ENCODE measurements at places on chromosomes 6 and 20.

- DNase-seq = peak; percentile 40
Measured at GRCh38 chr6:84033523-84034451, at the start of gene MRAP2. Gene MRAP2 (plus strand): TSS chr6:84033772. CDS start chr6:84055319, 21,547 bp downstream.

- DNase-seq = peak; percentile 72
Measured at GRCh38 chr20:51385646-51386530, 156.6 kb downstream of the NFATC2 start.

DNA sequence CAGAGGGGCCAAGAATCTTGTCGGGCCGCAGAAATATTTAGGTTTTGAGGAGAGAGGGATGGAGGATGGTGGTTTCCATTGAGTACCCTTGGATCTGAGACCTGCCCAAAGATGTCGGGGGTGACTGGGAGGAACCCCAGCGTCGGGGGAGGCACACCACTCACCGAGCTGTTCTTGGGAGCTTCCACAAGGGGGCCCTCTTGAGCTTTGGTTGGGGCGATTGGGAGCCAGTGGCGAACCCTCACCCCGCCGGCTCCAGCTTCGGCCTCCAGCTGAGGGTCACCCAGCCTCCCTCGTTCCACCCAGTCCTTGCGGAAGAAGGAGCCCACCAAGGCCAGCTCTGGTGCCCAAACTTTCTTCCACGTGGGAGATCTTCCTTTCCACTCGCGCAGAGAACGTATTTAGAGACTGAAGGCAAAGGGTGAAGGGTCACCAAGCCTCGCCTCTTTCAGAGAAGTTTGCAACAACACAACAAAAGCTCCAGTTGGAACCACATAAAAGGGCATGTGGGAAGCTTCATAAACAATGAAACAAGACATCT, 33.6 kb downstream of the APCDD1L start:
- peak; percentile 88 for DNase-seq

GRCh38 chr20:43752561-43753301, 25.9 kb upstream of the GTSF1L start:
- no peak for DNase-seq

GRCh38 chr6:79208816-79209215, 25.7 kb downstream of the HMGN3 start:
- no peak for DNase-seq

DNA sequence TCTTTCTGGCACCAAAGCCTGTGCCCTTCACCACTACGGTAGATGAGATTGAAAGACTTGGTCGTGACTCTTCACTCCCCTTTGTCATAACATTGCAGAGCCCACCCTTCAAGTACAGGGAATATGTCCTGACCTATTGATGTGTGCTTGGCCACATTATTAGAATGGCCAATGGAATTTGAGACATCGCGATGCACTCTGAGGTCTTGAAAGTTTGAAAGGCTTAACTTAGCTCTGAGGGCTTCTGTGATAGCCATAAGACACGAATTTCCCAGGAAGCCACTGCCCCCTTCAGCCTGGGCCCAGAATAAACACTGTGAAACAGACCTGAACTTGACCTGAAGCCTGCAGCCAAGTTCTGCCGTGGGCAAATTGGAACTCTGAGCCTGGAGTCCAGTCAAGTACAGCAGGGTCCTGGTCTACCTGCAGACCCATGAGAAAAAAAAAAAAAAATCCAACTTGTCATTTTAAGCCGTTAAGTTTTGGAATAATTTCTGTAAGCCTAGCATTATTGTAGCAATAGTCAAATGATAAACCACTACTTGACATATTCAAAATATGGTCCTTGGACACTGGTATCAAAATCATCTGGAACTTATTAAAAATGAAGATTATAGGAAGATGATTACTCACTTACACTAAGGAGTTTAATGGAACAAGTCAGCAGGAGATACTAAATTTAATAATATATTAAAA, 36.9 kb upstream of the TRAF3IP2 start:
- DNase-seq = peak; percentile 53

DNA sequence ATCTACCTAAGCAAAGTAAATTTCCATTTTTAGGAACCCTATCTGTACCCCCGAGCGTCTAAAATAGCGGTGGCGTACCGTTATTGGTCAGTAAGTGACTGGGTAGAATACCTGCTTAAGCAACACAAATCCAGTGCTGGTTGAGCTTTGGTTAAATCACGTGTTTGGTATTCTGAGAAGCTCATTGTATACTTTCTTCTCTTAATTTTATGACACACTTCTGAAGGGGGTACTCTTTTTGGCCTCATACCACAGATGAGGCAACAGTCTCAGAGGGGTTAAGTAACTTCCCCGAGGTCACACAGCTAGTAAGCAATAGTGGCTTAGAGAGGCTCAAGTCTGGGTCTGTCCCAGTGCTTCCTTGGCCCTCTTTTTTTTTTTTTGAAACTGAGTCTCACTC, 151.2 kb downstream of the TFAP2C start:
- no peak for DNase-seq

- no peak for DNase-seq
Measured at GRCh38 chr20:481167-481566, 18.8 kb upstream of the TBC1D20 start.

GRCh38 chr20:57647006-57647932, 27.0 kb upstream of the ZBP1 start:
- no peak for DNase-seq

DNA sequence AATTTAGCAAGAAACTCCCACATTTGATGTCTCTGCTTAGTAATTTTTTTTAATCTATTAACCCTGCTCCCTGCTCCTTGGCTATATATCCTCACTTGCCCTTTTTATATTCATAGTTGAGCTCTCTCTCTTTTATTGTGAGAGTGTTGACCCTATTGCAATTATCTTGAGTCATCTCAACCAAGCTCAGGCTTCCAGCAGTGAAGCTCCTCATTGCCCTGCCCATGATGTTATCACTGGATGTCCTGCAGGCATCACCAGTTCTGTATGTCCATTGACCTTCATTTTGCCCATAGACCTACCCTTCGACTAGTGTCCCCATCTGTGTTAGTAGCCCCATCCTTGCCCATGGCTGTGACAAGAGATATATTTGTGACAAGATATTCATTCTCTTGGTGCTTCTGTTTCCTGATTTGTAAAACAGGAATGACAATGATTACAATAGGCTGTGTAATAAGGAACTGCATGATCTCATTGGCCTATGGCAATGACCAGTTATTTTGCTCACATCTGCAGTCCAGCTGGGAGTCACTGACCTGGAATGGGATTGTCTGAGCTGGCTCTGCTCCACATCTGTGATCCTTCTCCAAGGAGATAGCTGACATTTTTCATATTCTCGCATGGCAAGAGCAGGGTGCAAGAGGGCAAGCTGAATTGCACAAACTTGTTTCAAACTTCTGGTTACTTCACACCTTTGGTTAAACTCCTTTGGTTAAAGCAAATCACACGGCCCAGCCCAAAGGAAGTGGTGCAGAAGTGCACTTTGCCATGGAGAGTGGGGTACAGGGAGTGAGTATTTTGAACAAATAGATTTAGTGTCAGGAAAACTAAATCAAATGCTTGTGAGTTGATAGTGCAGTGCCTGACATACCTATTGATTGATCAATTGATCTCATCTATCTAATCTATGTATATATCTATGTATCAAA, 47.7 kb upstream of the CST5 start:
- no peak for DNase-seq

- no peak for DNase-seq
Measured at GRCh38 chr20:56964901-56965300, 301.5 kb downstream of the BMP7 start.

DNA sequence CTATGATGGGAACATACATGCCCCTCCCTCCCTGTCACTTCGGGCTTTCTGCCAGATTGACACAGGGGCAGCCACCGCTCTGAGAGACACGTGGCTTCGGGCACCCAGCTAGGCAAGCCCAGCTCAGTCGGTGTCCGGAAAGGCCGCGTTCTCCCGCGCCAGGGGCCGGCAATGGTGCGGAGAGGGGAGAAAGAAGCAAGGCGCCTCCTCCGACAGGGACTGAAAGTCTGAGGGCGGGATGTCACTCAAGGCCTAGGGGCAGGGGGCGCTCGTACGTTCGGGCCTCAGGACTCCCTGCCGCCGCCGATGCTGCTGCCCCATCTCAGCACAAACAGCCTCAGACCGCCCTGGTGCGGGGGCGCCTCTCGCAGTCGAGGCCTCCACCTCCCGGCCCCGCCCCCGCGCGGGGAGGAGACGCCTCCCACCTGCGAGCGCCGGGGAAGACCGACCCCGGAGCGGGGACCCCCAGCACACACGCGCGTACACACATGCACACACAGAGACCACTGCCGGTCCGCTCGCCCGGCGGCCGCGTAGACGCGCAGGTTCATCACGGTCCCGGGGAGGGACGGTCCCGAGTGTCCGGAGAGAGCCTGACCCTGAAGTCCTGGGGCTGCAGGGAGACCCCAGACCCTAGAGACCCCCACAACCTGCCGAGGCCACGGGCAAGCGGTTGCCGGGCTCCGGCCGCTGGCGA, 1.9 kb downstream of the GRM4 start:
- DNase-seq = peak; percentile 60

- no peak for DNase-seq
Measured at GRCh38 chr6:36141091-36141490, 10.8 kb downstream of the MAPK13 start.

- no peak for DNase-seq
Measured at GRCh38 chr6:37713529-37714119, 15.9 kb upstream of the MDGA1 start.

GRCh38 chr20:9458138-9458796, 56.1 kb upstream of the LAMP5 start:
- peak; percentile 29 for DNase-seq

- no peak for DNase-seq
Measured at GRCh38 chr6:68636666-68637065, 1.6 kb downstream of the ADGRB3 start.

- no peak for DNase-seq
Measured at GRCh38 chr6:20790032-20790791, 256.0 kb downstream of the CDKAL1 start.

DNA sequence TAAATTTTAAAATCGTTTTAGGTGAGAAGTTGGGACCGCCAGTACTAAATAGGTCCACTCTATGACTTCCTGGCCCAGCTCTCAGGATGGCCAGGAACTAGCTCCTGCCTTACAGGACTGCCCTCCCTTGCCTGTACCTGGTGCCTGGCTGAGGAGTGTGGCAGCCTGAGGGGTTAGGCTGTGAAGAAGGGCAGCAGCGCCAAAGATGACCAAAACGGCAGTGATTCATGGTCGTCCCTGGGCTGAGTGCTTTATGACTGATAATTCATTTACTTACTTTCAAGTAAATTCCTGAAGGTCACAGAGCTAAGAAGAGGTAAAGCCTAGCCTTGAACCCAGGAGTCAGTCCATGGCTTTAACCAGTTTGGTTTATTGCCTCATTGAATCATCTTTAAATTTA, 22.1 kb downstream of the STK35 start:
- DNase-seq = no peak

- no peak for DNase-seq
Measured at GRCh38 chr6:16097382-16098171, 31.3 kb upstream of the MYLIP start.

GRCh38 chr20:44008806-44009678, 94.4 kb downstream of the TOX2 start:
- no peak for DNase-seq

DNA sequence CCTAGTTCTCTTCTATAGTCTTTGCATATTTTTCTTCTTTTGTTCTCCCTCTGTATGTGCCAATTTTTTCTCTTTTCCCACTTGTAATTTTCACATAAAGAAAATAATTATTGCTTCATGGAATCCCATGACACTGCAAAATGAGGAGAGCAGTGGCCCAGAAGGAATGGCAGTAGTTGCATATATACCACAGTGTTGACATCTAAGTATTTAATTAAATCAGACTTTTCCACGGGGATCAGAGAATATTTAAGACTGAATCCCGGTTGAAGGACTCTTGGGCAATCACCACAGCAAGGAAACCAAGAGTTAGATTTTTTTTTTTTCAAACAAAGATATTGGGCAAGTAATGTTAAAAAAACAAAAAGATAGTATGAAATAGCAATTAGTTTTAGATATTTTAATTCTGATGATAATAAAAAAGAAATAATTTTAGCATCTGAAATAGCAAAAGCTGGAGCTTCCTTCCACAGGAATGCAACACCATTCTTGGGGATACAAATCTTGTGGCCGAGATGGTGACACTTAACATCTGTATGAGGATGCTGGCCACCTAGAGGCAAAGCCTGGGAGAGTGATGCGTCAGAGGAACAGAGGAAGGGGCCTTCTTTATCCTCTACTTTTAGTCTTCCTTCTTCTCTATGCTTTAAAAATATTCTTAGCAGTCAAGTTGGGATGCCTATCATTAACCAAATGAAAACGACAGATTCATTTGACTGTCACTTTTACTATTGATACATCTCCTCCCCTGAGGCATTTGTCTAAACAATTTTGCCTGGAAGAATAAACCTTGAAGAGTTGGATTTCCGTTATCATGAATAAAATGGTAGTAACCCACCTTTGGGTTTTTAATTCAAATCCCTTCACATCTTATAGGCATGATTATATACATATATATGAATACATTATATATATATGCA, 356.2 kb downstream of the GJA1 start:
- no peak for DNase-seq

GRCh38 chr20:40966103-40966502, 62.5 kb upstream of the TOP1 start:
- no peak for DNase-seq

GRCh38 chr6:77264970-77265369, 198.3 kb downstream of the HTR1B start:
- no peak for DNase-seq

- DNase-seq = no peak
Measured at GRCh38 chr6:50062051-50062450, 12.3 kb upstream of the DEFB112 start.

DNA sequence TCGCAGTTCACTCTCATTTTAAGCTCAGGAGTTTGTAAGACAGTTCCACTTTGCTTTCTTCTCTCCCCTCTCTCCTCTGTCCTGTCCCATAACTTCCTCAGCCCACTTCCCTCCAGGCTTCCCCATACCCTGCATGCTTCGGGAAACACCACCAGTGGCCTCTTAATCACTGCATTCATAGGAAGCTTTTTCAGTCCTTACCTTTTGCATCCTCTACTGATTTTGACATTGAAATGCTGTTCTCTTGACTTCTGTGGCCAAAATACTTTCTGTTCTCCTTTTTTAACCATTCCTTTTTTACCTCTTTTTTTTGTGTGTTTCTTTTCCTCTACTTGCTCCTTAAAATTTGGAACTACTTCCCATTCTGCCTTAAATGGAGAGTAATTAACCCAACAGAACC, 69.7 kb downstream of the HIVEP1 start:
- no peak for DNase-seq

GRCh38 chr20:6744805-6745204, 22.7 kb upstream of the BMP2 start:
- DNase-seq = peak; percentile 36

GRCh38 chr20:62370115-62370806, 3.1 kb upstream of the LAMA5 start:
- no peak for DNase-seq

All from HuH-7.5 (cell line).